Fibroblast of the conjunctiva (primary cell): ENCODE measurements at places on chromosomes 7 and 10.

DNA sequence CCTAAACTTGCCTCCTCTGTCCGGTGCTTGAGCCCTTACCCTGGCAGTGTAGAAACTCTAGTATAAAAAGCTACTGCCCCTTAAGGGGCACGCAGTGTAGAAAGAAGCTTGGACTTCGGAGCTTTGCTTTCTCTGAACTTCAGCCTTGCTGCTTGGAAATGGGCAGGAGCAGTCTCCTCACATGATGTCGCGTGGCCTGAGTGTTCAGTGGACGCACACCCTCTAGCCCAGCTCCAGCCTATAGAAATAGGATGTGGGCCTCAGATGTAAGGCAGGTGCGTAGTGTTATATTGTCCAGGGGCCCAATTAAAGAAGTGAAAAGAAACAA lies 98.2 kb upstream of the PCBD1 start:
- DNase-seq, result no peak

GRCh38 chr10:8092428-8092827 lies 37.9 kb downstream of the GATA3 start:
- DNase-seq, result no peak

DNA sequence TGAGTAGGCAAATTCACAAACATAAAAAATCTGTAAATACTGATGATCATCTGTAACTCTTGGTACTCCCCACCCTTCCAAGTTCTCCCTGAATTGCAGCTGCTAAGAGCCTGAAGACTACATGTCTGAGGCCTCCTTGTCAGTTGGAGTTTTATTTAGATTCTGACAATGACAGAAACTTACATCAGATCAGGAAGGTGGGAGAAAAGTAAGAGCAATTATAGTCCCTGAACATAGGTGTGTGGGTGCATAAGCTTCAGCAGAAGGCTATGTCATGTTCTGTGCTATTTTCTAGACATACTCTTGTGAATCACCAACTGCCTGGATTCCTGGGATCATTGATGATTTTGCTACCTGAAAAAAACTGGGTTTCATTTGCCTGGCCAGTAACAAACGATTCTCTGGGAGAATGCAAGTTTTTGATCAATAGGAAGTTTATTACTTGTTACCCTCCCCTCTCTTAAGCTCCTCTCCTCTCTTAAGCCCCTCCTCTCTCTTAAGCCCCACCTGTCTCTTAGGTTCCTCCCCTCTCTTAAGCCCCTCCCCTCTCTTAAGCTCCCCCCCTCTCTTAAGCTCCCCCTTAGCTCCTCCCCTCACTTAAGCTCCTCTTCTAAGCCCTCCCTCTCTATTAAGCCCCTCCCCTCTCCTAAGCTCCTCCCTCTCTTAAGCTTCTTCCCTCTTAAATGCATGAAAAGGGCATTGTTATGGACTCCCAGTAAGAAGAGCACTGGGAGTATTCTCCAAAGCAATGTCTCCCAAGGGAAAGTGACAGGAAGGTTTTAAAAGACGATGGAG lies 1183.4 kb upstream of the AUTS2 start:
- DNase-seq, result no peak

DNA sequence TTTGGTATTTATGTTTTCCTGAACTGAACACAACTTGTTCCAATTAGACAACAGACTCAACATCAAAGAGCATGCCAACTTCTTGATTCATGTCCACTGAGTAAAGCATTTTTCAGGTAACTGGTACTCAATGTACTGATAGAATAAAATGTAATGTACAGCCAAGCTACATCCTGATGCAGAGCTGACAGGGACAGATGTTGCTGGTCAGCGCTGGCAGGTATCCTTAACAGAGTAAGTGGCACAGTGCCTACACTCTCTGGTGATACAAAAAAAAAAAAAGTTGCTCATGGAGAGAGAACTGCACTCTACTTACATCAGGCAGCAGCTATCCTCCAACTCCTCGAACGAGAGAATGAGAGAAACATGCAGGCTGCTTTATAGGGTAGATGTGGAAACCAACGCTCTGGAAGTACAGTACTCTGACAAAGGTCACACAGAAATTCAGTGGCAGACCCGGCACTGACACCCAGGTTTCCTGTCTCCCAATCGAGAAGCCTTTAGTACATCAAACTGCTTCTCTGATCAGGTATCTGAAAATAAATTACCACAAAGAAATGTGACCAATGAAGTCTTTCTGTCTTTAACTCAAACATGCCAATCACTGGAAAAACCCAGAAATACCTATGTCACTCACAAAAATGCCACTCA lies 4.6 kb downstream of the ITGB1 start:
- no peak for DNase-seq

DNA sequence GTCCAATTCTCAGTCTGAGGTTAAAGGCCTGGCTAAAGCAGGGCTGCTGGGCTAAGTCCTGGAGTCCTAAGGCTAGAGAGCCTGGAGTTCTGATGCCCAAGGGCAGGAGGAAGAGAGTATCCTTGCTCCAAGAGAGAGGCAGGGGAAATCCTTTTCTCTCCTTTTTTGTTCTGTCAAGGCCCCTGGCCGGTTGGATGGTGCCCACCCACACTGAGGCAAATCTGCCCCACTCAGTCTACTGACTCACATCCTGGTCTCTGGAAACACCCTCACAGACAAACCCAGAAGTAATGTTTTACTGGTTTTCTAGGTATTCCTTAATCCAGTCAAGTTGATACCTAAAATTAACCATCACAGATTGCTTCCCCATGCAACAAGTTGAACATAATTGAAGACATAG lies 23.0 kb downstream of the ZNF518A start:
- no peak for DNase-seq

GRCh38 chr7:136046548-136046947 lies 69.4 kb upstream of the MTPN start:
- no peak for DNase-seq

DNA sequence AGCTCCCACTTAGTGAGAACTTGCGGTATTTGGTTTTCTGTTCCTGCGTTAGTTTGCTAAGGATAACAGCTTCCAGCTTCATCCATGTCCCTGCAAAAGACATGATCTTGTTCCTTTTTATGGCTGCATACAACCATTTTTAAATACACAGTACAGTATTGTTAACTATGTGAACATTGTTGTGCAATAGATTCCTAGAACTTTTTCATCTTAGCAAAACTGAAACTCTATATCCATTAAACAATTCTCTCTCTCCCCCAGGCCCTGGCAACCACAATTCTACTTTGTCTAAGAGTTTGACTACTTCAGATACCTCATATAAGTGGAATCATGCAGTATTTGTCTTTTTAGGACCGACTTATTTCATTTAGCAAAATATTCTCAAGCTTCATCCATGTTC lies 72.4 kb upstream of the CAPZA2 start:
- no peak for DNase-seq

DNA sequence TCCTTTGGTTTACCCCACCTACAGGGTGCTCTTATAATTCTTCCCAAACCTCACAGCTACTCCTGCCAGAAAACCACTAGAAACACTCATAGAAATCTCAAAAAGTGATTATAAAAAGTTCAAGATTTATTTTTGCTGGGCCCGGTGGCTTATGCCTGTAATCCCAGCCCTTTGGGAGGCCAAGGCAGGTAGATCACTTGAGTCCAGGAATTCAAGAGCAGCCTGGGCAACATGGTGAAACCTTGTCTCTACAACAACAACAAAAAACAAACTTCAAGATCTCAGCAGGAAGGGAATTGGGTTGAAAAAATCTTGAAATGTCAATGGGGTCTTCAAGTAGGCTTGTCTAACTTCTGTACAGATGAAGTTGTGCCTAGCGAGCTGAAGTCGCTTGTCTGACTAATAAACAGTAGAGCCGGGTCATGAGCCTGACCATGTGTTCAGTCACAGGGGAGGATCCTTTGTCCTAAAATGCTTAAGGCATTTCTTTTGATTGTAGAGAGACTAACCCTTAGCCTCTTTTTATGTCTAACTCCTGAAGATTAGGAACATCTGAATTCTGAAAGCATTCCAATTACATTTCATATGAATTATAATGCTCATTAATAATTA lies 124.6 kb downstream of the NOC3L start:
- DNase-seq, result no peak

GRCh38 chr7:95723583-95724180 lies 48.7 kb upstream of the DYNC1I1 start:
- no peak for DNase-seq

GRCh38 chr10:97805096-97805884 lies 33.5 kb upstream of the SFRP5 start:
- no peak for DNase-seq

DNA sequence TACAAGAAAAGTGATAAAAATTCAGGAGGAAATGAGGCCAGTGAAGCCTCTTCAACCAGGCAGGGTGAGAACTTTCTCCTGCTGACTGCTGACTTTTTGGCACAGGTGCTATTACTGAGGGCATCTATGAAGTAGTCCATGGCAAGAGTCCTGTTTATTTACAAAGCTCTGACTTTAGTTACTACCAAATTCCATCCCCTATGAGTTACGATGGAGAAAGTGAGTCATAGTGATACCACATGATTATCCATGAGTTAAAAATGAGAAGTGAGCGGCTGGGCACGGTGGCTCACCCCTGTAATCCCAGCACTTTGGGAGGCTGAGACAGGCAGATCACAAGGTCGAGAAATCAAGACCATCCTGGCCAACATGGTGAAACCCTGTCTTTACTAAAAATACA lies 19.9 kb downstream of the CCDC3 start:
- DNase-seq, result peak; percentile 9

DNA sequence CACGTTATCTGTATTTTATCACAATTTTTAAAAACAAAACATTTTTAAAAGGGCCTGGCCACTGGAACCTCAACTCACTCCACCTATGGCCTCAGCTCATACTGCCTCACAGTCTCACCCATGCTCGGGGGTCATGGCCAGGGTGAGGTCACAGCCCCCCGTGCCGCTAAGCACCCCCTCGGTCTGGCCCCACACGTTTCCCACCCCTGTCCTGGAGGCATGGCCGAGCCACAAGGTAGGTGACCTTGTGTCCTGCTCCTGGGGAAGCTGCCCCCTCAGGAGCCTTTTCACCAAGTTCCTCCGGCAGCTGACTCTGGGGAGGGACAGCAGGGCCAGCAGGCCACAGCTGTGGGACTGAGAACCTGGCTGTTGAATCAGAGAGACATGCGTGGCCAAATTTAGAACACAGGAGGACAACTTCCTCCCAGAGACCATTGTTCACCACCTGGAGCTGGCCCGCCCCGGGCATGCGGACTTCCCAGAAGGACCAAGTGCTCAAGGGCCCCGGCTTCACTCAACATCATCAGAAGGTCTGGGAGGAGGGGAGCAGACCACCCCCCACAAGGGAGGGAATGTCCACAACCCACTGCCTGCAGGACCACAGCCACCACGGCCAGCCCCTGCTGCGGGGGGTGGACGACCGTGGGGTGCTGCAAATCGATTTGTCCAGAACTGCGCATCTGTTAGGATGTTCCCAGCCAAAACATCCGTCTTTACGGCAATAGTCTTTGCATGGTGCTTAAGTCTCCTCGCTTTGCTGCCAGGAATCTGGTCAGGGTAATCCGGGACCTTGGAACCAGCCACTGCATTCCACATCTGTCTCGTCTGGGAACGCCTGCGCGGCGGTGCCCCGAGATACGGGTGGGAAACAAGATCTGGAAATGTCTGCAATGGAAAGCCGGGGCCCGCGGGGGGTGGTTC lies 48.6 kb upstream of the PDGFA start:
- no peak for DNase-seq

DNA sequence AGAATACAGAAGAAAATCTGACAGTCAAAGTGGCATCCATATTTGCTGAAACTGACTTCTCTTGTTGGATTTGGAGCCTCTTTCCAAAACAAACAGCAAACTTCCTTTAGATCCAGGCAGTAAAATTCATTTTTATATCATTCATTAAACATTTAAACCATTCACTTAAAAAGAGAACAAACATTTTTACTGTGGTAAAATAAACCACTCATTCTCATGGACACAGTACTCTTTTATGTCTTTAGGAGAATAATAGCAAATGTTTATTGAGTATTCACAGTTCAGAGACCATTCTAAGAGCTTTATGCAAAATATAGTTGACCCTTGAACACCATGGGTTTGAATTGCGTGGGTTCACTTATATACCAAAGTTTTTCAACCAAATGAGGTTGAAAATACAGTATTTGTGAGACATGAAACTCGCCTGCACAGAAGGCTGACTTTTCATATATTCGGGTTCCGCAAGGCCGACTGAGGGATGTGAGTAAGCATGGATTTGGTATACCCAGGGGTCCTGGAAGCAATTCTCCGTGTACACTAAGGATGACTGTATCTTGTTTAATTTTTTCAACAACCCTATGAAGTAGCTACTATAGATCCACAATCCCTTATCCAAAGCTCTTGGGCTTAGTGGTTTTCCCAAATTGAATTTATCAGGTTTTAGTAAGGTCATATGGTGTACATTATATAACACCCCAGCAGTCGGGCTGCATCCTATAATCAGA lies 49.1 kb downstream of the ATXN7L1 start:
- no peak for DNase-seq

GRCh38 chr7:32108651-32109050 lies 38.4 kb upstream of the PDE1C start:
- no peak for DNase-seq

- no peak for DNase-seq
Measured at GRCh38 chr10:49441488-49442476, 45.9 kb upstream of the DRGX start.

- DNase-seq, result peak; percentile 45
Measured at GRCh38 chr10:128150045-128150493, 23.8 kb upstream of the MKI67 start.

- no peak for DNase-seq
Measured at GRCh38 chr10:84054743-84055142, 84.6 kb upstream of the GHITM start.

DNA sequence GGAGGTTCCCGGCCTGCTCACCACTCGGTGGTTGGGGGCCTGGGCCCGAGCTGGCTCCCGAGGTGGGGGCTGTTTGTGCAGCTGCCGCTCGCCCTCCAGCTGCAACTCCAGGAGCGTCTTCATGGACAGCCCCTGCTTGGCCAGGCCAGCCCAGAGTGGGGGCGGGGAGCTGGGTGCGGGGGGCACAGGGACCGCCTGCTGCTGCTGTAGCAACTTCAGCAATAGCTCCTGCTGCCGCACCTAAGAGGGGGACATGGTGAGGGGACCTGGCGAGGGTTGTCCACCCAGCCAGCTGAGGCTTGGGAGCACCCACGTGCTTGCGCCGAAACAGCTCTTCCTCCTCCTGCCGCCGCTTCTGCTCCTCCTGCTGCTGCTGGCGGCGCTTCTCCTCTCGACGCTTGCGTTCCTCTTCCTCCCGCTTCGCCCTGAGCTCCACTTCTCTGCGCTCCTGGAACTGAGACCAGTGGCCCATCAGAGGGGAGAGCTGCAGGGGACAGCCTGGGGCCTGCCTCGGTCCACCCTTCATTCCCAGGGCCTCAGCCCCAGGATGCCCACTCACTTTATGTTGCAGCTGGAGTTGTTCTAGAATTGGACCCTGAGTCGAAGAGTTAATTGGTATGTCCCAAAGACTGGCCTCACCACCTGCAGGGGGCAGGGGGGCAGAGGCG lies 9.6 kb downstream of the GNB2 start:
- DNase-seq, result no peak

- no peak for DNase-seq
Measured at GRCh38 chr7:20113427-20114027, 103.7 kb downstream of the MACC1 start.

GRCh38 chr7:155991470-155991869 lies 179.2 kb upstream of the SHH start:
- no peak for DNase-seq
